ENCODE measurements at places on chromosomes 13 and 19.

GRCh38 chr19:48739404-48740163 is 826 bp downstream of the RASIP1 start:
- DNase-seq: no peak

GRCh38 chr13:99477493-99477892 is 23.8 kb upstream of the TM9SF2 start:
- DNase-seq: no peak

- no peak for DNase-seq
These were observed 253.8 kb downstream of the KLF12 start for GRCh38 chr13:73880365-73880764.

DNA sequence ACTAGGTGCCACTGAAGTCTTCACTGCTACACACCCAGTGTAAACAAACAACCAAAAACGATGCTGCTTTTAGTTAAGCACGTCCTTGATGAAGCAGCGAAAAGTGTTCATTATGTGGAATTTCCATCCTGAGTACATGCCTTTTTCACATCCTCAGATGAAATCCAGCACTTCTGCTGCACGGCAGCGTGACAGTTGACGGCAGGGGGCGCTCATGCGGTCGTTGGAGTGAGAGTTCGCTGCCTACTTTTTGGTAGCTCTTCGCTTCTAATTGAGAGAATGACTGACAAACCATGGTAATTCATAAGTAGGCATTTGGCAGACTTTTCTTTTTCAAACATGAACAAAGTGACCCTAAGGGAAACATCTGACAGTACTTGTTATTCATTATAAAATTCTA is 1124.9 kb downstream of the EFNB2 start:
- DNase-seq: no peak

DNA sequence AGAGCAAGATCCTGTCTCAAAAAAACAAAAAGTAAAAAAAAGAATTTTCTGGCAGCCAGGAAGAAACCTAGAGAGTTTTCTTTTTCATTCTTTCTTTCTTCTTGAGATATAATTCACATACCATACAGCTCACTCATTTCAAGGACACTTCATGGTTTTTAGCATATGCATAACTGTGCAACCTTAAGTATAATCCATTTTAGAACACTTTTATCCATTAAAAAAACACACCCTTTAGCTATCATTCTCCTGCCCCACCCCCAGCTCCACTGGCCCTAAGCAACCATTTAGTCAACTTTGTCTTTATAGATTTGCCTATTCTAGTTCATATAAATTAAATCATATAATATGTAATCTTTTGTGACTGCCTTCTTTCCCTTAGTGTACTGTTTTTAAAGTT is 8.1 kb upstream of the IPO5 start:
- DNase-seq: no peak

DNA sequence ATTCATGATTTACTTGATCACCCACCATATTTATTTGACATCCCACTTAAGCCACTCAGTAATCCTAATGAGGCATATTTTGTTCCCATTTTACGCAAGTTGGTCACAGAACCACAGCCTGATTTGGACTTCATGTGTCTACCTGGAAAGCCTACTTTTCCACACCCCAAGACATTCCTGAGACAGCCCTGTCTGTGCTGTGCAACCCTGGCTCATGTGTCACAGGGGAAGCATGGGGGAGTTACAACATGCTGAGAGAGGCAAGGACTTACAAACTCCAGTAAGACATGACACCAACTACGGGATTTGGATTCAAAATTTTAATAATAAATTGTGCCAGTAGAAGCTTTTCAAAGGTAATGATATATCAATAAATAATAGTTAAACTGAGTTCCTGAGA is 70.2 kb upstream of the XPO4 start:
- no peak for DNase-seq

DNA sequence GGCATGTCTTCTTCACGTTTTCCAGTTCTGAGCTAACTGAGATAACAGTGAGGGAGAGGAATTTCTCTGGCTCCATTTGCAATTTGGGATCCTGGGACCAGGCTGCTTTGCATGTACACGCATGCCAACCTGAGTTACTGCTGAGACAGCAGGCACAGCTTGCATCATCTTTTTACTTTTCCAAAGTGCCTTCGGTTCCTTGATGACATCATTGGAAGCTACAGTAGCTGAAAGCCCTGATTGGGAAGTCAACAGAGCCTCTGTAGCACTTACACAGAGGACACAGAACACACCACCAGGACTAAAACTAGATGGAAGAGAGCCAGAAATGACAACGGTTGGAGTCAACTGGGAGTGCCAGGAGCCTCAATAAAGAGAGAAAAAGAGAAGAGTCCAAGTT is 399.1 kb upstream of the GPC6 start:
- no peak for DNase-seq

DNA sequence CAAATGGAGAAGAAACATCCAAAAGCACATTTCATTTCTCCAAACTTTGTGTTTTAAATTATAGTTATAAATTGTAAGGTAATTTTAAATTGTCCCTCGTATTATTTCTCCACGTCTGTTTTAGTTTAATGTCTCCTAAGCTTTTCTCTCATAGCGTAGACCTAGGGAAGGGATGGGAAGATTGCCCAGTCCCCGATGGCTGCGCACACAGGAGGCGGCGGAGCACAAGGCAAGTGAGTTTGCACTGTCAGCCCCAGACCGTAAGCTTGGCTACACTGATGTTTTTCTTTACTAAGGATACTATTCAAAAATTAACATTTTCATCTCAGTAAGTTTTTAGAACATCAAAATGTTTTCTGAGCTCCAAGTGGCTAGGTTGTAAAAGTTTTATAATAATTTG is 72.3 kb downstream of the GPR12 start:
- no peak for DNase-seq

DNA sequence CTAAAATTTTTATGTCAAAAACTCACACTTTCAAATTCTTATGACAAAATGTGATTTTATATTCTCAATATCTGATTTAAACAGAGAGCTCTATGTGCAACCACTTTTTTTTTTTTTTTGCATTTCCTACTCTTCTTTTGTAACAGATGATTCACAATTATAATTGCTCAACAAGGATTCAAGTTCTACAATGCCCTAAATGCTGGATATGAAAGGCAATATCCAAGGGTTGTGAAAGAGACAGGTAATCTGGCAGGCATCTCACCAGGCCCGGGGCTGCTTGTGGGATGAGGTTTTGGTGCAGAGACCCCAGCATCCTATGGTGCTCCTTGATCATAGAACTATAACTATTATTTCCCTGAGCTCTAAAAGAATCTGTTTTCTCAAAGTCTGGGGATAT is 363.6 kb upstream of the NBEA start:
- DNase-seq: no peak

DNA sequence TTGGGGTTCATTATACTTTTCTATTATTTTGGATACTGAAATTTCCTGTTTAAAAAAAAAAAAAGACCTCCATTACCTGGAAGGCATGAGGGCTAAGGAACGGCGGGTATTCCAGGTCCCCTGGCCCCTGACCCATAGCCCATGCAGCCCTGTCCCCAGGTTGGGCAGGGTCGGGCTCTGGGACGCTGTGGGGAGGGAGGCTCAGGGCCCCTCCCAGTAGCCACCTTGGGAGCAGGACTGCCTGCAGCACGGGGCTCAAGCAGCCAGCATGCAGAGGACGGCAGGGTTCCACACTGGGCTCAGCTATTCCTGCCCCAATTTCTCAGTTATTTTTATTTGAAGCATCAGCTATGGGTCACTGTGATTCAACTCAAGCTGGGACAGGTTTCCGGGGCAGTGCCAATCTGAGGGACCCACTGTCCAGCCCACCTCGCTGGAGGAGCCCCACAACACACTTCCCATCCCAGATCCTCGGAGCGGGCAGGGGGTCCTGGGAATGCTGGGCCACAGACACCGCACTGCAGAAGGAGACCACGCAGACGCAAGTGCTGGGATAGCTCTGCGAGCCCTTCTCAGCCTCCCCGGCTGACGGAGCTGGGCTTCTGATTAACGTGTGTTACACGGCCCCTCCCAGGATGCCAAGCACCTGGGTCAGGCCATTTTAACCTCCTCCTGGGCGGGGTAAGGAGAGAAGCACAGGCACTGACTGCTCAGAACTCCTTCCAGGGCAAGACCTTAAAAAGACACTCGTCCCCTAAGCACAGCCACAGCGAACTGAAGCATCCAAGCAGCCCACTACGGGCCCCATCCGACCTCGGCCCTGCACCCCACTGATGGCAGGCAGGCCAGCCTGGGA is 60.1 kb downstream of the PEPD start:
- DNase-seq: no peak

DNA sequence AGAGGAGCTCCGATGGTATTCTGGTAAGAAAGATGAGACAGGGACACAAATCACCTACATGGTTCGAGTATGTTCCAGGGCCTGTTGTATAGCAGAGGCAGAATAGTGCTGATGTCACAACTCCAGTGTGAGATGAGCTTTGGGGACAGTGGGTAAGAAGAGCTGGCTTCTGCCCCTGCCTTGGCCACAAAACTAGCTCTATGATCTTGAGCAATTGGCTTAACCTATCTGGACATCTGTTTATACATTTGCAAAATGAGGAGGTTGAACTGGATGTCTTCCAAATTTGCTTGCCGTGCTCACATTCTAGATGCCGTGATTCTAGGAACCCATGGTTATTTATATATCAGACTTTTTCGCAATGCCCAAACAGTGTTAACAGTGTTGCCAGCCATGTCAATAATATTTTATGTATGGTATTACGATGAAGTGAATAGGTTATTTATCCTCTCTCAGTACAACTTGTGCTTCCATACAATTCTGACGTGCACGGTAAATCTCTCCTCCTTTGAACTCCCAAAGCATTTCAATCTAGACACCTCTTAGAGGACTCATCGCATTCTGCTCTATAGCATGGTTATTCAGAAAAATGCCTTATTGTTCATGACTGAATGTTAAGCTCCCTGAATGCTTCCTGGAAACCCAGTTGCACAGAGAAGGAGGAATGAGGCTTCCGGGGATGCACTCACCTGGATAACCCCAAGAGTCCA is 316.0 kb downstream of the FOXO1 start:
- DNase-seq: no peak

GRCh38 chr19:44823373-44823698 is 14.4 kb downstream of the BCAM start:
- no peak for DNase-seq

DNA sequence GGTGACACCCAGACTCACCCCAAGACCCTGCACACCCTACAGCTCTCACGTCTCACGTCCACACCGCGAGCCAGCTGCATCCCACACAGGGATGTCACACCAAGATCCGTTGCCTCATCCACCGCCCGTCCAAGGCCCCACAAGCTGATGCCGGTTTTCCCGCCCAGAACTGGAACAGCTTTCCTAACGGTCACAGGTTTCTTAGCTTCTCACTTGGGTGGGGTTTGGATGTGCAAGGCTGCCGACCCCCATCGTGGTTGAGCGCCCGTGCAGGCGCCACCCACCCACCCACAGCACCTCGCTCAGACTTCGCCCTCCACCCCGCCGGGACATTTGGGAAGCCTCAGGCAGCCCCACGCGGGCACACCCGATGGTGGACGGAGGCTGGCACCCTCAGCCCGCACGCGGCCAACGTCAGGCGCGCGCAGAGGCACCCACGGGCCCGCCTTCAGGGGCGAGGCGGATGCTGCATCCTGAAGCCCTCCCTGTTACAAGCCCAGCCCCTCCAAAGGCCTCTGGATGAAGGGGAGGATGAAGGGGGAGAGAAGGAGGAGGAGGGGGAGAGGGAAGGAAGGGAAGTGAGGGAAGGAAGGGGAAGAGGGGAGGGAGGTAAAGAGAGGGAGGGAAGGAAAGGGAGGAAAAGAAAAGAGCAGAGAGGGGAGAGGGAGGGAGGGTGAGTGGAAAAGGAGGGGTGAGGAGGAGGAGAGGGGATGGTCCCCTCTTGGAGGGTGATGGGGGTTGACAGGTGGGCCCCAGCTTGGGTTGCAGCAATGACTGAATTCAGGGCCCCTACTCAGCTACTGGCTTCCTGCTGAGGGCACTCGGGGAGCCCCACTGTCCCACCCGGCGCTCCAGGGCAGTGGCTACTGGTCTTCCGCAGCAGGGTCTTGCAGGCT is 12.8 kb downstream of the ONECUT3 start:
- DNase-seq: no peak

DNA sequence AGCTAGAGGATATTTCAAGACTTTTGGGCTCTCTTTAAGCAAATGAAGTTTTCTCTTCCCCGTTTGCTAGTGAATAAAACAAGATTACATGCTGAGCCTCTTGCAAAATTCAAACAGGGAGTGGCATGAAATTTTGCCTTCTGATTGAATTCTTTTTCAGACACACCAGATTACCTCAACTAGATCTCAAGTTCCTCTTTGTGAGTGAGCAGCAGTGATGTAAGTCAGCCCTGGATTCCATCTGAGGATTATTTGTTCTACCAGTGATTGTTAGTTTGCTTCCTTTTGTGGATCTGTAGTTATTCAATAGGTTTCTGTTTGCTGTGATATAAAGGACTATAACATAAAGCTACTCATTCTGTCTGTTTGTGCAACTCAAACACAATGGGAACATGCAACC is 407.7 kb downstream of the LMO7 start:
- no peak for DNase-seq

DNA sequence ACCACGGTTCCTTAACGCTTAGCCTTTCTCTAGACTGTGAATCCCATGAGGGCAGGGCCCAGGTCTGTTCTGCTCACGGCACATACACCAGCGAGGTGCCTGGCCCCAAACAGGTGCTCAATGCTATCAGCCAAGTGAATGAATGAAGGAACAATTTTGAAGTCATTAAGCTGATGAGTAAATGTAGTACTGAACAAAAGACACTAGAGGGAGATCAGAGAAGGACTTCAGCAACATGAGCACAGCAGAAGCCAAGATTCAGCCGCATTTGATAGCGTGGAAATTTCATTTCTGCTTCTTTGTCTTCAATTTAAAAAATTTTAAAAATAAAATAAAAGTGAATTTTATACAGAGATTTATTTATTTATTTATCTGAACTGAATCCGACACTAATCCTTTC is 20.1 kb upstream of the MYO16 start:
- DNase-seq: no peak

DNA sequence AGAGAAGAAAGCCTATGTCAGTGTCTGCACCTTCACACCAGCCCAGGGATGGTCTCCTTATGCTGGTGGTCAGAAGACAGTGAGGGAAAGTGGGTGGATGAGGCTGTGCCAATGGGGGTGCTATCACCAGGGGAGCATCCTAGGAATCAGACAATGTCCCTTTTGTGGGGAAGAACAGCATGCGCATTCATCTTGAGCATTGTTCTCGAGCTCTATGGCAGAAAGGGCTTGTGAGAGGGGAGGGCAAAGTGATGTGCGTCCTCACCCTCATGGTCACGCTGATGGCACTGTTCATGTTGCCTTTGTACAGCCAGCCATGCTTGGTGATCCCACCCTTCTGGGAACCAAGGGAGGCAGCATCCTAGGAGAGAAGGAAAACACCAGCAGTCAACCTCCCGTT is 56.1 kb downstream of the DOCK9 start:
- DNase-seq: no peak

Data from effector memory CD8-positive, alpha-beta T cell (primary cell).